ENCODE measurements at places on chromosomes 7 and 10.

GRCh38 chr7:3791327-3791726 lies 490.3 kb downstream of the SDK1 start:
- DNase-seq = no peak

- DNase-seq = no peak
These were observed 11.4 kb upstream of the KCP start for GRCh38 chr7:128921866-128922440.

DNA sequence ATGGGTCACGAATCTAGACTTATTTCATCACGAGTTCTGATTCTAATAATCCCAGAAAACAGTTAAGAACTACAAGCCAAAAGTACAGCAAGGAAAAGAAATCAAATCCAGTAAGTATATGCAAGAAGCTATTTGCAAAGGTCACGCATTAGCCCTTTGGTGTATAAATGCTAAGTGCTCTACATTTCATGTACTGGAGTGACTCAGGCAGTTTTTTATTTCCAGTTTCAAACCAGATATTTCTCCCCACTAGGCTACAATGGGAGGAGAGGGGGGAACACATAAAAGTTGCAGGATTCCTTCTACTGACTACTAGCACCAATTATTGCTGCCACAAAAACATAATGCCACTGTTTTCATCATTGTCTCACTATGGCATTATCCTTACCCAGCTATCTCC lies 148.0 kb downstream of the NRCAM start:
- DNase-seq = no peak

DNA sequence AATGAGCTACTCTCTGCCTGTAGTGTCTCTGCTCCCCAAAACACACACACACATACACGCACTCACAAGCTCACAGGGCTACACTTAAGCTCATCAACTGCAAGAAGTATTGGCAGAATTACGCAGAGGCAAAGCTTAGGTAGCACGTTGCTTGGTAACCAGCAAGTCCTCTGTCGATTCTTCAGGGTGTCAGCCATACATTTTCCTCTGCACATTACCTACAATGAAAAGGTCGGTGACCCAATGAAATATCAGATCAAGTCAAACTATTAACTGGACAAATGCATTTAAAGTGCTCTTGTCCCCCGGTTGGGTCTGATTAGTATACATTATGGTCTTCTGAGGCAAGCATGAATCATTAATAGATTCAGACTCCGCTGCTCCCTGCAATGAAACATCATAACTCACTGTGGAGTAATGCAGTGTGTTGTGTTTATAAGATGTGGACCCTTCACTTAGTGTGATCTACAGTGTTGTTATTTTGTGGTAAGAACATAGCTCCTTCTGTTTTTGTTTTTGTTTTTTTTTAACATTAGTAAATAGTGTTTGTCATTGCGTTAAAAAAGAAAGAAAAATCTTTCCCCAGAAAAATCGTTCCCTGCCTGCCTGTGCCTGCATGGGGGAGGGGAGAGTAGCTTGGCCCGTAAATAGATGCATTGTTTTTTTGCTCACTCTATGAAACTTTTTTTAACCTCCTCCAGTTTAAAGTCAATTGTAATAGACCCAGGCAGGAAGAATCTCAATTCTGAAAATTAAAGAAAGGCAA lies 325.5 kb downstream of the SFMBT2 start:
- no peak for DNase-seq

DNA sequence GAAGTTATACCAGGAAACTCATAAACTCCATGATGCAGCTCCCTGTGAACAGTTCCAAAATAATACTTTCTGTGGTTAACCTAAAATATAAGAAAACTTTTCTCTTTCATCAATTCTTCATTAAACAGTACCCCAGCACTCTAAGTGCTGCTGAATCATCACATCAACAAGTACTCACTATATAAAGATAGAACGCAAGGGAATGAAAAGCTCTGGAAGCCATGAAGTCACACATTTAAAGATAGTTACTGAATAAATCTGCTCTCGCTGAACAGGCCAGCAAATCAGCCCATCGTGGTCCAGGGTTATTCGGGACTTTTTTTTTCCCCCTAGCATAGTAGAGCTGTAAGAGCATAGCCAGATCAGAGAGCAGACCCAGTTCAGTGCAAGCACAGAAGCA lies 254.3 kb downstream of the IPMK start:
- DNase-seq = no peak
